ENCODE measurements at places on chromosomes 7 and 10.

GRCh38 chr10:133258066-133258817 is 18.4 kb downstream of the ADAM8 start:
- DNase-seq, result no peak

- DNase-seq, result no peak
These were observed 93.1 kb upstream of the GATAD1 start for GRCh38 chr7:92354214-92354613.

- no peak for DNase-seq
These were observed 97.4 kb downstream of the SEC23IP start for GRCh38 chr10:119989966-119990365.

DNA sequence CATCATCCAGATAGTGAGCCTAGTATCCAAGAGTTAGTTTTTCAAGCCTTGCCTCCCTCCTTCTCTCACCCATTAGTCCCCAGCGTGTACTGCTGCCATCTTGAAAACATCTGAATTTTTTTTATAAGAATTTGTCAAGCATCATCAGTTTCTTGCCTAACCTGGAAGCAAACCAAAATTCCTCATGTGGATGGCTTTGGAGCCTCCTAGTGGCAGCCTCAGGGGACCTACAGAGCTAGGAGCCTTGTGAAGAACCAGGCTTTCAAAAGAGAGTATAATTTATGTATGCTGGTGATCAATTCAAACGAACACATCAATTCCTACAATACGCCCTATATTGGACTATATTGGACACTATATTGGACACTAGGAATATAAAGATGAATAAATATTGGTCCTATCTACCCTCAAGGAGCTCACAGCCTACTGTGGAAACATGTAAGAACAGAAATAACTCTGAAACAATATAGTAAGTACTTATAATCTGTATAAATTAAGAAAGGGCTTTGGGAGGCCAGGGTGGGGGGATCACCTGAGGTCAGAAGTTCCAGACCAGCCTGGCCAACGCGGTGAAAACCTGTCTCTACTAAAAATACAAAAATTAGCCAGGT is 63.4 kb downstream of the HPSE2 start:
- DNase-seq, result peak; percentile 4

DNA sequence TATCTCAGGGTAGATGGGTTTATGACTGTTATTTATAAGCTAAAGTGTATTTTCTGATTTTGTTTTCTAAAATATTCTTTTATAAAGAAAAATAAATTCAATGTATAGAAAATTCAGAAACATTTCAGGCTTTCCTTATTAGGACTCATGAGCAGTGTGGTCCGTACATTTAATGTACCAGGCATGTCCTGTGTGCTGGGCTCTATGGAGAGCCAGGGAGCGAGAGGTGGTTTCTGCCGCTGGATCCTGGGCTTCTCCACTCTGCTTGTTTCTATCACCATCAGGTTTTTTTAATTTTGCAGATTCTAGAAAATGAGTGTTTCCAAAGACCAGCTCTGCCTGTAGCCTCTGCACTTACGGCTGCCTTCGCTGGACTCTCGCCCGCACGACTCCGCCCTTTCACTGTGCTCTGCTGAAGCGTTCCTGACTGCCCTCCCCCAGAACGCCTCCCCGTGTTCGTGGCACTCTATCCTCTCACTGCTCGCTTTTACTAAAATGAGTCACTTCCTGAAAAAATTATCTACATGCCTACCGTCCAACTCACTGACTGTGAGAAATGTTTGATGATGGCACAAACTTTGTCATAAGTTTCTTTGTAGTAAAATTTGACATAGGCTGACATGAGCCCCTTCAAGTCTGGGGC is 188.5 kb downstream of the ZMYND11 start:
- peak; percentile 96 for DNase-seq

- no peak for DNase-seq
These were observed 5.0 kb upstream of the REEP3 start for GRCh38 chr10:63516207-63516606.

DNA sequence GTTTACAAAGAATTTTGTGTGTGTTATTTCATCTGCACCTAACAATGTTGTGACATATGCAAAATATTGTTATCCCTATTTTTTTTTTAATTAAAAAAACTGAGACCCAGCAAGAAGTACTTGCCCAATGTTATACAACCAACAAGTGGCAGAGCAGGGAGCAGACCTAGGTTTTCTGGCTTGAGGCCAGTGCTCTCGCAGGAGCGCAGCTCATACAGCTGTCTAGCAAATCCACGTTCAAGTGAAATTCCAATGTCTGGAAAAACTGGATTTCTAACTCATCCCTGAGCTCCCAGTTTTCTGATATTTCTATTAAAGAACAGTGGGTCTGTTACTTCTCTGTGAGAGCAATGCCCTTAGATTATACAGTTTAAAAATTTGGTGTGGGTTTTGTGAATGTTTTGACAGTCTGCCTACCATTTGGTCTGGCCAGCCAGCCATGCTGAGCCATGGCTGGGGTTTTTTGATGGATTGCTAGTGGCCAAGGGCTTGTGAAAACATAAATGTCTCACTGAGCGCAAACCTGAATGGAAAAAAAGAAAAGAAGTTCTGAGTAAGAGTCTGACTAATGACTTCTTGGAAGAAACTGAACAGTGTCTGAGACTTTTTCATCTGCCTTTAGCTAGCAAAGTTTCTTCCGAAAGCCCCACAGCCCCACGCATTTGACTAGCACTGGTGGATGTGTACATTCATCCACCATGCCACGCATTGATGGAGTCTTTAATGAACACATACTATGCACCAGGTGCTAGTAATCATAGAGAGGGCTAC is 15.4 kb upstream of the PRF1 start:
- no peak for DNase-seq

GRCh38 chr10:30758338-30758737 is 128.8 kb upstream of the LYZL2 start:
- no peak for DNase-seq

DNA sequence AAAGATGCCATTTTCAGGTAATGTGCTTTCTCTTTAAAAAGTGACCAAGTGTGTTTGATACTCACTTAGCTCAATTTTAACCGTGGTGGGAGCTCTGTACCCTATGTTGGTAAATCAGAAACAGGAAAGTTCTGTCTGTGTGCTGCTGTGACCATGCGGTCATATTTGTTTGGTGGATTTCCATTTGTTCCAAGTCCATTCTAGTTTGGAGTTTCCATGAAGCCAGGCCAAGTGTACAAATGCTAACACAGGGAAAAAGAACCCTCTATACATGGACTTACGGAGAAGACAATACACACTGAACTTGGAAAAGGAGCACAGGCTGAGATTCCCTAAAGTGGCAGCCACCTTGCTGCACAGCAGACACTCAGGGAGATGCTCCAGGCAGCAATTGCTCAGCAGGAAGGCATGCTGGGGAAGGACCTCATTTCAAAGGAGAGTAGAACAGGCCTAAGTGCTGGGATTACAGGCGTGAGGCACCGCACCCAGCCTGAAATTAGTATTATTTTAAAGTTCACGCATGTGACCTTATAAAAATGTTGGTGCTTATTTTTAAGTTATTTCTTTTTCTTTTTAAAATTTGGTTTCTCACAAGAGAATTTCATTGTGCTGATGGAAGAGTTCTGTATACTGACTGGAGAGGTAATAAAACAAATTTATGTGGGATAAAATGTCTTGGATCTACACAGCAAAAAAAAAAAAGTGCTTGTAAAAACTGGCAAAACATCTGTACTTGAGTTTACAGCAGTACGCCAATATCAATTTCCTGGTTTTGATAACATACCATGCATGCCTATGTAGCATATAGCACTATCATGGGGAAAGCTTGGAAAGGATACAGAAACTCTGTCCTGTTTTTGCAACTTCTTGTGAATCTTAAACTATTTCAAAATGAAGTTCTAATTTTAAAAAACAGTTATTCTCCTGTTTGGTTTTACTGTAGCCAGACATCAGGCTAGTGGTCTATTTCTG is 436.2 kb downstream of the KCNMA1 start:
- DNase-seq, result no peak

DNA sequence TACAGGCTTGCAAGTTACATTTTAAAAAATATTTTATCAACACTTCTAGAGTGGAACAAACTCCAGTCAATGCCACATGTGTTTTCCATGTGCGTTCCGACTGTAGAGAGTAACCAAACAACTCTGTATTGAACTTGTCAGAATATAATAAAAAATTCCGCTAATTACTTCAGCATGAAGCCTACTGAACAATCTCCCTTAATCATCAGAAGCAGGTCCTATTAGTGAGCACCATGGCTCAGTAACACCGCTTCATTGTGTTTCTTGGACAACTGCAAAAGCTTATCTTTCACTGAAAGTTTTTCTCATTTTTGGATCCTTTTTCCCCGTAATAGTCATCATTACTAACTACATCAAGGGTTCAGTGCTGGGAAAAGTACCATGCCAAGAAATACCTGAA is 117.0 kb downstream of the MKX start:
- DNase-seq, result no peak

GRCh38 chr10:114404171-114405010 is at the start of gene AFAP1L2:
TSS of gene AFAP1L2 (minus strand) at chr10:114404502. CDS start at chr10:114404455, 47 bp downstream.
- DNase-seq, result no peak

DNA sequence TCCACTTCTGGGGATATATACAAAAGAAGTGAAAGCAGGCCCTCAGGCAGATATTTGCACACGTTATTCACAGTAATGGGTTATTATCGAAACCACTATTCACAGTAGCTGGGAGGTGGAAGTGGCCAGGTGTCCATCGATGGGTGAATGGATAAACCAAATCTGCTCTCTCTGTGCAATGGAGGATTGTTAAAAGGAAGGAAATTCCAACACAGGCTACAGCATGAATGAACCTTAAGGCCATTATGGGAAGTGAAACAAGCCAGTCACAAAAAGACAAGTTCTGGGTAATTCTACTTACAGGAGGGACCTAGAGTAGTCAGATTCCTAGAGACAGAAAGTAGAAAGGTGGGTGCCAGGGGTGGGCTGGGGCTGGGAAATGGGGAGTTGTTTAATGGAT is 48.5 kb upstream of the BHLHA15 start:
- DNase-seq, result no peak

DNA sequence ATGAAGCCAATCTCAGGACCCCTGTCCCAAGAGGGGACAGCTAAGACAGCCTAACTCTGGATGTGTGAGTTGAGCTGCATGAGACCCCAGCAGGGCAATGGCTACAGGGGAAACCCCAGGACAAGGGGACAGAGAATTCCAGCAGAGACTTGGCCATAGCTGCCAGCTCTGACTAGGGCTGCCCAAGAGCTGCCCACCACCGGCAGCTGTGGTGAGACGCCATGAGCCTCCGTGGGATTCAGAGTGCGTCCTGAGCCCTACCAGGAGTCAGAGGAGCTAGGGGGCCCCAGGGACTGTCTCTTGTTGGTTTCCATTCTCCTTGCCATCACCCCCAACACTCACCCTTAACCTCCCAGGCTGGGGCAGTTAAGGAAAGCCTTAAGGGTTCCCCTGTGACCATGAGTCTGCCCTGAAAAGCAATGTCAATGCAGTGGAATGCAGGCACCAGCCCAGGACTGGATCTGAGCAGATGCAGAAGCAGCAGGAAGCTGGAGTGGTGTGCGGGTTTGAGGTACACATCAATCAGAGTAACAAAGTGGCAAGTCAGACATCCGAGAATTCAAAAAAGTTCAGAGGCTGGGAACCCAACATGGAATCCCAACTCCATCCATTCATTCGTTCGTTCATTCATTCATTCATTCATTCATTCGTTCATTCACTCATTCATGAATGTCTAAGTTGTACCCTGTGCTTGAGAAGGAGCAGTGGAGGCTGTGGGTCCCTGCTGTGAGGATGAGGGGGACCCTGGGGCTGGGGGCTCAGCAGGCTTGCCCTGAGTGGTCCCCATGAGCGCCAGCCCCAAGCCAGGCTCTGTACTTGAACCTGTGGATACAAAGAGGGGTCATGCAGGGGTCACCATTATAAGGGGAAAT is 52.9 kb downstream of the C10orf120 start:
- DNase-seq, result no peak

GRCh38 chr7:80775897-80776296 is 137.5 kb downstream of the CD36 start:
- no peak for DNase-seq

DNA sequence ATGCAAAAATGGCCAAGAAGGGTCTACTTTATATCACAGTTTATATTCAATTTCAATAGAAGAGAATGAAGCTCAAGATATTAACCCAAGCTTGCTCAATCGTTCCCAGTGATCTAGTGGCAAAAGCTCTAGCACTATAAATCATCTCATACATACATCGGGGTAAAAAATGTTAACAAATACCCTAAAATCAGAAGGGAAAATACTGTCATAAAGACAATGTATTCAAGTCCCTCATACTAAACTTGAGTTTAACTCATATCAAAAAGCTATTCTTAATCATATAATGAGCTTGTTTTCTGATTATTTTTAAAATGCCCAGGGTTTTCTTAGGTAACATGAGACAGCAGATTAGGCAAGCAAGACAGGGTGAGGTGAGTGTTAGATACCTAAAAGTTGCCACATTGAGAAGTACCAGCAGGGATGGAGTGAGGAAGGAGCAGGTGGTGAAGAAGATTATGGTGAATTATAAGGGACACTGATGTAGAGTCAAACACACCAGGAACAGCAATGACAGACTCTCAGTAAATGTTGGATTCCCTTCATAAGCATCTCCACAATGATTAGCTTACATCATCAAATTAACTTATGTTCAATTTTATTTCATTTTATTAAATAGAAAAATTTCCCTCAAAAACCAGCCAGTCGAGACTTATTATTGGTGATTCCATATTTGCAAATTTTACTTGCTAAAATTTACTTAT is 46.2 kb downstream of the ELAPOR2 start:
- DNase-seq, result no peak

GRCh38 chr7:147012666-147013065 is 896.1 kb downstream of the CNTNAP2 start:
- DNase-seq, result no peak

DNA sequence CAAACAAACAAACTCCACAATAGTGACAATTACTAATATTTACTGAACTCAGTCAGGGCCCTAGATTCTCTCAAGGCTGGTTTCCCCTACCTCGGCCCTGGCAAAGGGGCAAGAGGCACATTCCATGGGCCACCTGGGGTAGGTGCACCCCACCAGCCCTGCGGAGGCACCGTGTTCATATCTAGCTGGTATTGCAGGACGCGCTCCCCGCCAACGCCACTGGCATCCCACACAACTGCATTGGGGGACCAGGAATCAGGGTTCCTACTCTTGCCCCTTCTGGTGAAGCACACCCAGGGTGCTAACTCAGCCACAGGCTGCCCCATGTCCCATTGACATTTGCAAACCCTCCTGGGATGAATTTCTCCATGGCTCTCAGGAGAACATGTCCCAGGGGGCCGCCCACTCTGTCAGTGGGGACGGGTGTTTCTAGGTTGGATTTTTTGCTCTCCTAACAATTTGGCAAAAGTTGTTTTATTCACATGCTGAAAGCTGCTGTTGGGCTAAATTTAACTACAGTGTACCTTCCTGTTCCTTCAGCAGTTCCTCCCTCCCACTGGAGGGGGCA is 76.7 kb downstream of the ZRANB1 start:
- no peak for DNase-seq

DNA sequence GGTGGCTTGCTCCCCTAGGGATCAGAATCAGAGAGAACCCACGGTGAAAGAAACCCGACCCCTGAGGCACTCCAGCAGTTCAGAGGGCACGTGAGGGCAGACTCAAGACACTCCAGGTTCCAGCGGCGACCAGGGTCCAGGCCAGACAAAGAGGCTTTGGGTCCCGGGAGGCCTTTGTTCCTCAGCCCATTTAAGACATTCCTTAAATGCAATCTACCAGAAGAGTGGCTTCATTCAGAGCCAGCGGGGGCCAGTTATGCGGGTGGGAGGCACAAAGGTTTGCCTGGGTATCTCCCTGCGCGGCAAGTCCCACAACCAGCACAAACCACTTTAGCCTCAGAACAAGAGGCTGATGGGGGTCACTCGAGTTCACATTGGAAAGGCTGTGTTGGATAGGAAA is 53.6 kb downstream of the AFAP1L2 start:
- DNase-seq, result no peak

GRCh38 chr10:35127289-35127891 is 744 bp downstream of the CREM start:
- DNase-seq, result peak; percentile 52

GRCh38 chr10:89668386-89669071 is 23.5 kb upstream of the PANK1 start:
- DNase-seq, result no peak
